ENCODE measurements at places on chromosomes 6 and 20.
A peak's percentile ranks its signal among the peaks of the same experiment; 100 is the strongest.

DNA sequence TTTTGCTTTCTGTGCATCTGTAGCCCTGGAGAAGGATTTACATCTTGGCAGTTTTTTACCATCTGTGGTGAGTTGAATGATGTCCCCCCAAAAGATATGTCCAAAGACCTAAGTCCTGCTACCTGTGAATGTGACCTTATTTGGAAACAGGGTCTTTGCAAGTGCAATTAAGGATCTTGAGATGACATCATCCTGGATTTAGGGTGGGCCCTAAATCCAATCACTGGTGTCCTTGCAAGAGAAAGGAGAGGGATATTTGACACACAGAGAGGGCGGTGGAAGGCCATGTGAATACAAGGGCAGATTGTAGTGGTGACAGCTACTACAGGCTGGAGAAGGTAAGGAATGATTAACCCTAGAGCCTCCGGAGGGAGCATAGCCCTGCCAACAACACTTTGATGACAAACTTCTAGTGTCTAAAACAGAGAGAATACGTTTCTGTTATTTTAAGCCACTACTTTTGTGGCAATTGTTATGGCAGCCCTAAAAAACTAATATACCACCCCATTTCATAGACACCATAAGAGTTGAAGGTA, 35.1 kb downstream of the MKKS start:
- DNase-seq = no peak

DNA sequence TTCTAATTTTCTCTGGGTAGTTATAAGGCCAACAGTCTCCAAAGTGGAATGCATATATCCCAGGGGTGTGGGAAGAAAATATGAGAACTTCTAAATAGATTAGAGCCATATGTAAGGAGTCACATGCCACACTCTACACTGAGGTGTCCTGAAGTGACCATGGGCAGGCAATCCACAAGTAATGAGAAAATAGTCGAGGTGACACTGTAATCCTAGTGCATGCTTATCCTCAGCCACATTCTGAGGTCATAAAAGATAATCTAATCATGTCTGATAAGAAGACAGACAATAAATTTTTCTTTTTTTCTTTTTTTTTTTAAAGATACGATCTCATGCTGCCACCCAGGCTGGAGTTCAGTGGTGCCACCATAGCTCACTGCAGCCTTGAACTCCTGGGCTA, 62.2 kb downstream of the CD164 start:
- no peak for DNase-seq

- no peak for DNase-seq
Observed at GRCh38 chr20:57088436-57088835, 178.0 kb downstream of the BMP7 start.

- no peak for DNase-seq
Observed at GRCh38 chr6:44202332-44202971, 14.3 kb upstream of the MYMX start.

DNA sequence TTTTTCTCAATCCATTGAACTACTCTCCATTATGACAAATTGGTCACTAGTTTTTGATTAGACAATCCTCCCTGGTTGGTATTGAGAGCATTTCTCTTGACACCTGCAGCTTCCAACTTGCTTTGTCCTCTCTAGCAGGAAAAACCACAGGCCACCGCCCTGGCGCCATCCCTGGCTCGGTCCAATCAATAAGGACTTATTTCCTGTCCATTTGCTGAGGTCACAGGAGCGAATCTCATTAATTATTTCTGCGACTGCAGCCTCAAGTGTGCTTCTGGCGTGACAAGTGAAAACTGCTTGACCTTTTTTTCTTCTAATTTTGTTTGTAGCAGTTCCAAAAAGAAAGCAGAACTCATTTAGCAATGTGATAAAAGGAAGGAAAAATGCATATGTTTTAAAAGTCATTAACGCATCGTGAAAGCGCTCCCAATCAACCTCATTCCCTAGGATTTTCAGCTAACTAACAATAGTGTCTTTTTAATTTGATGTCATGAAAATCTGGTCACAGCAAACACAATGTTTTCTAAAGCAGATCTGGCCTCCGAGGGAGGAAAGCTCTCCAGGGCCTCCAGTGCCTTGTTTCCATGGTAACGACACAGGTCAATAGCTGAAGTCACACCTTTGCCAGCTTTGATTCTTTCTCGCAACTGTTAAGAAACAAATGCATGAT, 39.0 kb upstream of the BEND3 start:
- DNase-seq = no peak

GRCh38 chr20:23265226-23265625, 85.4 kb upstream of the NXT1 start:
- DNase-seq = no peak

DNA sequence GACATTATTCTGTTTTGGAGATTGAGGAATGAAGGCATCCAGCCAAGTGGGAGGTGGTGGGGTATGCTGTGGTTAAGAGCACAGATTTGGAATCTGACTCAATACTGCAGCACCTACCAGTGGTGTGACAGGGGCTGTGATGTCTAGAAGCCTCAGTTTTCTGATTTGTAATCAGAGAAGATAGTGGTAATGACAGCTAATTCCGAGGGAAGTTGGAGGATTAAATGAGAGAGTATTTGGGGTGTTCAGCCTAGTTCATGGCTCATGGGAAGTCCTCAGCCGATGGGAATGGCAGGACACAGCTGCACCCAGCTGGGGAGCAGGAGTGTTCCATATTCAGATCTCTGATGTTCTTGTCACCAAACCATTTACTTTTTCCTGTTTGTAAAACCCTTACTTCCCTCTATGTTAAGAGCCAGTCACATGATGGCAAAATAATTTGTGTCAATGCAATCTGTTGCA, 9.3 kb downstream of the SLC9A8 start:
- DNase-seq = no peak

GRCh38 chr20:62517168-62517567, 41.4 kb upstream of the GATA5 start:
- DNase-seq = no peak

DNA sequence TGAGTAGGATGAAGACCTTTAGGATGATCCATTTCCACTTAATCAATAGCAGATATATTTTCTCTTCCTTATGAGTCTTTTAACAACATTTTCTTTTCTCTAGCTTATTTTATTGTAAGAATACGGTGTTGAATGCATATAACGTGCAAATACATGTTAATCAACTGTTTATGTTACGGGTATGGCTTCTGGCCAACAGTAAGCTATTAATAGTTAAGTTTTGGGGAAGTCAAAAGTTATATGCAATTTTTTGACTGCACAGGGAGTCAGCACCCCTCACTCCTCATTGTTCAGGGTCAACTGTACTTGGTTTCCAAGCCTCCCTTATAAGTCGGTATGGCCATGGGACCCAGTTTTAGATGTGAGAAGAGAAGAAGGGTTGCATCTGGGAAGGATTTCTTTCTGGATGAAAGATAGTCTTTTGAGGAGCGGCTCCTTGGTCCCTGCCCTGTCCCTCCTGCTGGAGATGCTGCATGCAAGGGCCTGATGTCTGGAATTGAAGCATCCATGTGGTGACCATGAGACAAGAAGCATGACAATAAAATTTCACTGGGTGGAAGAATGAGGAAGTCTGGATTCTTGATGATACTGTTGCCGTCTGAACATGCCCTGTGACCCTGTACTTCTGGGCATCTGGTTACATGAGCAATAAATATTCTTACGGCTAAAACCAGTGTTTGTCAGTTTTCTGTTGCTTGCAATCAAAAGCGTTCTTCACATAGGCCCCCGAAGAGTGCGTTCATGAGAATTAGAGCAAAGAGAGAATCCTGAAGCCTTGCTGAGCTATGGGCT, 194.7 kb upstream of the PMEPA1 start:
- DNase-seq = no peak

DNA sequence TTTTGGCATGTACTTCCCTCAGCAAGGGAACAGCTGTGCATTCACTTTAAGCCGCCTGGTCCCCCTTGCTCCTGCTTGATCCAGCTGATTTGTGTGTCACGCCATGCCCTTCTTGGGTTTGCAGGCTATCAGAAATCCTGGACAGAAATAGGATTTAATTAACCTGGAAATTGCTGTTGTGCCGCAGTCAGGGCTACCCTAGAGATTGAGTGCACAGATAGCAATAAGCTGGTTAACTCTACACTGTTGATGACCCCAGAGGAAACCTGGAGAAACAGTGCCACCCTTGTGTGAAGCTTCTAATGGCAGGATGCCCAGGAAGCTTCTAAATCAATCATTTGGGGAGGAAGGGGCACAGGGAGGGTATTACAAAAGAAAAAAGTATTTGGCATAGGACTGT, 199.0 kb downstream of the JARID2 start:
- DNase-seq = no peak

DNA sequence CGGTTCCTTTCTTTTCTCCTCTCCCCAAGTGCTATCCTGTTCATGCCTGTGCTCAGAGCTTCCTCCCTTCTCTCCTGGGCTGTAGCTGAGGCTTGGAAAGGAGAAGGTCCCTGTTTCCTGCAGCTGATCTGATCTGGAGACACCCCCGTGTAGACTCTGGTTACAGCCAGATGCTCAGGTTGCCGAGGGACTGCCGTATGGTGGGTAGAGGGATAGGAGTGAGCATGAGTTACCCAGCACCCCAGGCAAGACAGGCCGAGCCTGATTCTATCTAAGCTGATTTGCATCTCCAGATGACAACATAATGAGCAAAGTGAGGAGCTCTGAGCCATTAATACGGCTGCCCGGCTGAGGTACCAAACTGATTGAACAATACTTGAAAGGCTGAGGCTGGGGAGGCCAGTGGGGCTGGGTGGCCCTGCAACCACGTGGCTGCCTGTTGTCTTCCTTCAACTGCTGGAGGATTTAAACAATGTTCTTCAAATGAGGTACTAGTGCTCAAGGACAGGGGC, 91.8 kb downstream of the ASXL1 start:
- DNase-seq = no peak

GRCh38 chr6:110944681-110945151, 13.8 kb upstream of the GTF3C6 start:
- no peak for DNase-seq

DNA sequence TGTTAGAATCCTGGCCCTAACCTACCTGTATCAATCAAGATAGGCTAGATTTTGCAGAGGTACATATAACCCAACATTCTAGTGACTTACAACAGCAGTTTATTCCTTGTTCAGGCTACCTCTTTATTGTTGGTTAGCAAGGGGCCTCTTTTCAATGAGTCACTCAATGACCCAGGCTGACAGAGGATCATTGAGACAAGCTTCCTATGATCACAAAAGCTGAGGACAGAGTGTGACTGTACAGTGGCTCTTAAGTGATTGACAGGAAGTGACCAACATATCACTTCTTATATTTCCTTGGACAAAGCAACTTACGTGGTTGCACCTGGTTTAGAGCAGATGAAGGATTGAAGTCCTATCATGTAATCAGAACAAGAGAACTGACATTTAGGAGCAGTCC, 740.9 kb downstream of the FRK start:
- DNase-seq = no peak

- DNase-seq = no peak
Observed at GRCh38 chr20:14264869-14265268, 72.5 kb downstream of the FLRT3 start.

DNA sequence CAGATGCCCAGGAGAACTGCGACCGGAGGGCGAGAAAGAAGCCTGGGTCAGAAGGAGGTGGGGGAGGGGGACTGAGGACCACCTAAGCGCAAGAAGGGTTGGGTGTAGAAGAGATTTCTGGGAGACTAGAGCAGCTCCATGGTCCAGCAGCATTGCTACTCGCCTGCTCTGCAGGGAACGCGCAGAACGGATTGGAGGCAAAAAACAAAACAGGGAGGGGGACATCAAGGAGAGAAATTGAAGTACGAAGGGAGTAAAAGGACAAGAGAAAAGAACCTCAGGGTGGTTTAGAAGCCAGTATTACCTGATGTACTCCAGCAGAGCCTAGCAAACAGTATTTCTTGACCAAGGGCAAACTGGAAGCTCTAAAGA, 537 bp upstream of the GABBR1 start:
- no peak for DNase-seq

DNA sequence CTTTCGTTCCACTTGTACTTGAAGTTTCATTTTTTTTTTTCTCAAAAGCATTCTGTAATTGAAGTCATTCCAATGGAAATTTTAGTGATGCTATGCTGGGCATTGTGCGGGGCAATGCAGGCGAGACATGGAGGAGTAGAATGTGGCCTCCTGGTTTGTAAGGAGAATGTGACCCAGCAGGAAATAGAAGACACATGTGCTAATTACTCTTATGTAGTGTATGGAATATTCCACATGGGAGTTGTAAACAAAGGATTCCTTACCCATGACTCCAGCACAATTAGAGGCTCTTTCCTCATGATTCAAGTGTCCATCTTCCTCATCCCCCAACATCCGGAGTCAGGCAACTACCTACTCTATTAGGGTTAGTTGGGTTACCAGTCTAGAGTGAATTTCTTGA, 14.9 kb upstream of the RFPL4B start:
- no peak for DNase-seq

- DNase-seq = no peak
Observed at GRCh38 chr6:27478141-27478705, 5.3 kb upstream of the ZNF184 start.

DNA sequence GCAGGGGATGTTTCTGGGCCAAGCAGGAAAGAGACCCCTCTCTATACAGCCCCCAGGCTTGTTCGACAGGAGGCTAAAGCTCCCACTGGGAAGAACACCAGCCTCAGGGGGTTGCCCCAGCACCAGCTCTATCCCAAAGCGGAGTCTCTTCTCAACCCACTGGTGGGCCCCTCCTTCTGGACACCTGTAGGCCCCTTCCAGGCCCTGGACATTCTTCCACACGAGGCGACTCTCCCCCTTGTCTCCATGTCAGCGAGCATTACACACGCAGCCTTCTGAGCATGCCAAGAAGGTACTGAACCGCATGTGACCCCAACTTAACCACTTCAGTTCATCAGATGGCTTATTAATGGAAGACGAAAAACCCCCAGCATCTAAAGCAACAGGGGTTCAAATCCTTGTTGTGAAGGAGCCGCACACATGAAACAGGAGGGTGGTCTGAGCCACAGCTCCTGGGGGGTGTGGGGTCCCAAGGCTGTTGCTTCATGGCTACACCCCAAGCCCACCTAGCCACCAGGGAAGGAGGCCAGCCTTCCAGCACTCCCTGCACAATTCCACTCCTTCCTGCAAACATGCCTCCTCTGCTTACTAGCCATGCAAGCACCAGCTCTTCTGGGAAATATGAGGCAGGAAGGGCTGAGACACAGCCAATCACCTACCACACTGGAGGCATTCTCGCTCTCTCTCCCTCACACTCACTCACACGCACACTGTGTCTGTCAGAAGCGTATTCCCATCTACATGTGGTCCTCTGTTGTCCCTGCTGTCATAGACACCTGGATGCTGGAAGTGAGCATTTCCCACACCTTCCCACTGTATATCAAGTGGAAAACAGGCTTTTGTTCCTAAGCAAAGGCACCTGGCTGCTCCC, 104.5 kb downstream of the NOL4L start:
- peak; percentile 11 for DNase-seq

All from right lobe of liver (tissue), 6 donors.